ENCODE measurements at places on chromosomes 1 and 21.

GRCh38 chr1:227779685-227780084, 35.8 kb upstream of the PRSS38 start:
- no peak for DNase-seq

GRCh38 chr1:227325156-227325555, 6.9 kb upstream of the CDC42BPA start:
- no peak for DNase-seq

- DNase-seq, result no peak
Measured at GRCh38 chr1:111735858-111736544, 3.2 kb downstream of the INKA2 start.

DNA sequence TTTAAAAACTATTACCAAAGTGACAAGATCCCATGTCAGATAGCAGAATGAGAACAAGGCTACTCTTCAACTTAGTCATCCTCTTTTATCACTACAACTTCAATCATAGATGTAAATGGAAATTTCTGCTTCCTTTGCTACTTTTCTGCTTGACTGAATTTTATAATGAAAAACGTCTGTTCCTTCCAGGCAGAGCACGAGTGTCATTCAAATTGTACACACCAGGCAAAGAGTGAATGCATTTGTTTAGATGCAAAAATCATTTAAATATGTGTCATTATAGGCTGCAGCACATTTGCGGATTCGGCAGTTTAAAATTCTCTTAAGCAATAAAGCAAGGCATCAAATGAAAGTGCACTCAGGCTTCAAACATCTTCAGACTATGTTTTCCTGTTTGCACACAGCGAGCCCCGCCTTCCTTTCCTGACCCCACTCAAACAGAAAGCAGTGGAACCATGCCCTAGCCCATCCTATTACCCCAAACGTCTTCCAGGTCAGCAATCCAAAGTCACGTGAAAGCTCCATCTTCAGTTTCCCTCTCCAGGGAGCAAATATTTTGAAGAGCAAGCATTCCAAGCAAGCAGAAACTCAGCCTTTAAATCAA, 99.6 kb downstream of the APP start:
- DNase-seq, result peak; percentile 15

GRCh38 chr21:45841033-45841432, 140.5 kb upstream of the COL6A1 start:
- no peak for DNase-seq

DNA sequence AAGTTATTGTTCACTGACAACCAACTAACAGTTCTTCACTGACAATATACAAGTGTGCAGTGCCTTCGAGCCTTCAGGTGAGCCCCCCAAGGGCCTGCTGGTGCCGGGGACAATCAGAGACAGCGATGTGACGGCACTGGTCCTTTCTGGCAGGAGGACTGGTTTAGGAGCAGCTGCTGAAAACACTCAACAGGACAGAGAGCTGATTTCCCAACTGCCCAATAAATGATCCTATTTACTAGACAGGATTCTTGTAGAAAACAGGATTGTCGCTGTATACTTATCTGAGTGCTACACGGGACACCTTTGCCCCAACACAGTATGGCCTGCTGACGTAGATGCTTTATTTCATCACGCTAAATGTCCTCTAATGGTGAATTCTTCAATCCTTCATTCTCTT, 65.4 kb downstream of the TP53BP2 start:
- DNase-seq, result no peak

DNA sequence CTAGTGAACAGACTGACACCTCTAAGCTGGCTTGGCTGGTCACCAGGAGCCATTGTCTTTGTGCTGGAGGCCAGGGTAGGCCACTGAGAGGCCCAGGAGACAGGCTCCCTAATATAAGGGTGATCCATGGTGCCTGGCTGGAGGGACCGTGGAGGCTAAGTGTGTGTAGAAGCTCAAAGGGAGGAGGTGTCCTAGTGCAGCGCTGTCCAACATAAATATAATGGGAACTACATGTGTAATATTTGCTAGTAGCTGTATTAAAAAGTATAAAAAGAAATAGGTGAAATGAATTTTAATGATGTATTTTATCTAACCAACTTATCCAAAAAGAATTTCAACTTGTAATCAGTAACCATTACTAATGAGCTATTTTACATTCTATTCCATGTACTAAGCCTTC, 35.0 kb downstream of the SOX13 start:
- DNase-seq, result no peak

GRCh38 chr1:245750261-245750660, 595.5 kb downstream of the KIF26B start:
- no peak for DNase-seq

GRCh38 chr1:198357937-198358336, 182.5 kb downstream of the ATP6V1G3 start:
- DNase-seq, result no peak

GRCh38 chr21:46171996-46172862, 12.0 kb downstream of the SPATC1L start:
- DNase-seq, result no peak

GRCh38 chr21:33686386-33686785, 44.1 kb downstream of the ITSN1 start:
- no peak for DNase-seq

DNA sequence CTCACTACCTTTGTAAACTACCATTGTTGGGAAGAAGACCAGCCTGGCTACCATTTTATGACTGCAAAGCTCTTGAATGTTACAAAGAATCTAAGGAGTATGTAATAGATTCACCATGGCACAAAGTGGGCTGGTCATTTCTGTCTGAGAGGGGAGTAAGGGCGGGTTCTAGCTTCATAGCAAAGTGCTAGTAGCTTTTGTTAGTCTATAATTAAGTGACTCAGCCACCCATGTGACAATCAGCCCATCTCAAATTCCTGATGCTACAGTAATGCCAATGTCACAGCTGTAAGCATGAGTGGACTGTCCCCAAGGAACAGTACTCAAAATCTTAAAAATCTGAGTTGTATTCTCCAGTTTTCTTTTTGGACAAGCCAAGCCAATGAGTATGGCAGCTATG, 15.4 kb upstream of the OTUD3 start:
- DNase-seq, result no peak

DNA sequence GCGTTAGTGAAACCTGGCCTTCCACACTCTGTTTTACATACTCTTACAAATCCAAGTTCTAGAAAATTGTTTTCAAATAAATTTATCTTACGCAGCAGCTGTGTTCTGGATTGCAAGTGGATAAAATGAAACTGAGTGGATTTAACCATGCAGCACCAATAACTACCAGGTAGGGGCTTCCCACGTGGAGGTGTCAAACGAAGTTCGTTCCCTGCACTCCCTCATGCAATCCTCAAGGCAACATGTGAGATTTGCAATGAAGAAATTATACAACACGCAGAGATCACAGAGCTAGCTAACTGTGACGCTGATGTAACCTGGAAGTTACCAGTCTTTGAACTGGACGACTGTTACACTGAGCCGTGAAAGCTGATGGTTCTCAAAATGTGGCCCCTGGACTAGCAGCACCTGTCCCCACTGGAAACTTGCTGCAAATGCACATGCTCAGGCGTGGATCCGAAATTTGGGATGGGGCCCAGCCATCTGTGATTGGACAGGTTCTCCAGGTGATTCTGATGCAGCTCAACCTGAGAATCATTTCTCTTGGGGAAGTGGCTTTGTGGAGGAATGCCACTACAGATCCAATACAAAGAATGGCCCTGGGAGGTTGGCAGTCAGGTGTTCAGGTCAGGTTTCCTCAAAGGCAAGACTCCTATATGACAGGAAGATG, 36.3 kb downstream of the RSPH1 start:
- no peak for DNase-seq

DNA sequence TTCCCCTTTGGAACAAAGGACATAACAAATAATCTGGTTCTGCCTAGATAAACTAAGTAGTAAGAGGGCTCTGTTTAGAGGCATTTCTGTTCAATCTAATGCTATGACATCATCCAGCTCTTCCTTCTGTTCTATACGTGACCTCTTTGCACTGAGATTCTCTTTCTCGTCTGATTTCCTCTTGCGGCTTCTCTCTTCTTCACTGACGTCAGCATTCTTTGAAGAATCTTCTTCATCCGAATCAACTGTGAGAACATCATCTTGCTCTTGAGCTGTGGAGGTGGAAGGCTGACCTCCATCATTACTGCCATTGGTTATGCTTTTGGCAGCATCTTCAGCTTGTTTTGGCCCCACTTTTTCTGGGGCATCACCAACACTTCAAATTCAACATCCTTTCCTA, 130.4 kb downstream of the HS2ST1 start:
- no peak for DNase-seq

GRCh38 chr1:31715087-31715872, 11.5 kb upstream of the COL16A1 start:
- no peak for DNase-seq

DNA sequence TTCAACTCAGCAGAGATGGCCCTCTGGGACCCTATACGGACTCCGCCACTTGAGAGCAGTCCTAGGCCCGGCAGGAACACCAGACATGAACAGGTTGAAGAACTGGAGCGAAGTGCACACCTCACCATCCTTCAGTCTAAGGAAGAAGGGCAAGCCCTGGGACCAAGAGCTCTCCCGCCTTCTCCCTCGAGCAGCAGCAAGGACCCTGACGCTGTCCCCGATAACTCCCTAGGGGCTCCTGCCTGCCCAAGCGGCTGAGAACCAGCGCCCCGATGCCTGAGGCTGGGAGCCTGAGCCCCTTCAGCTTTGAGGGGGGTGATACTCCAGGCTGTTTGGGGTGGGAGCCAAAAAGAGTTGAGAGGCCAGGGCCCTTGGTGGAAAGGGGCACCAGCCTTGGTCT, 10.2 kb downstream of the TMEM81 start:
- DNase-seq, result no peak

DNA sequence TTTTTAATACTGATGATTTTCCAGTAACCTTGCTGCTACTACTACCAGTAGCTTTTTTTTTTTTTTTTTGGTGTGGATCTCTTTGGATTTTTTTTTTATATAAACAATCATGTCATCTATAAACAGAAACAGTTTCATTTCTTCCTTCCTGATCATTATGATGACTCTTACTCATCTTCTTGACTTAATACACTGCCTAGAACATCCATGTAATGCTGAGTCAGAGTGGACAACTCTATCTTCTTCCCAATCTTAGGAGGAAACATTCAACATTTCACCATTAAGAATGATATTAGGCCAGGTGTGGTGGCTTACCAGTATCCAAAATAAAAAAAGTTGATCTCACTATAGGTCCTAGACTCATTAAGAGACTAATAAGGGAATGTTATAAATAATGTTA, 69.1 kb downstream of the RUSC1 start:
- DNase-seq, result no peak

GRCh38 chr1:184633785-184634184, 120.9 kb downstream of the EDEM3 start:
- DNase-seq, result no peak
